ENCODE measurements at places on chromosomes 11 and 22. TPM values are rescaled to one million over a fixed set of nuclear protein-coding genes. Genes with fewer than 3 reads are reported as not detected.
A peak's percentile ranks its signal among the peaks of the same experiment; 100 is the strongest.

DNA sequence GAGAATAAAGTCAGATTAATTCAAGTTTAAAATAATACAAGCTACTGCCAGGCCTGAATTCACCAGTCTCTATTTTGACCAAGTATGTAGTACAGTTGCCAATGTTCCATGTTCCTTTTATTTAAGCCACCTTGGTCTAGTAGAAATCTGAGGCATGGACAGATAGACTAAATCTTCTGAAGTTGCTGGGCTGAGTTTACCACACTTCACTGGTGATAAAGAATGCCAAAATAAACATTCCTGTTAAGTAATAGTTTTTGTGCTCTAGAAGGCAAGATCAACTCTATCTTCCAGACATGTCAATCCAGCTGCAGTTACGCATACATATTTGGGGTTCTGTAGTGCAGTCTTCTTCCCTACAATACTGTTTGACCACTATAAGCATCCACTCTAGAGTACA, 83.9 kb upstream of the C11orf87 start:
- no peak overlapping the region for H3K4me3 ChIP-seq
- no peaks in the 10 kb centered on the region for H3K4me1 ChIP-seq
- no peaks in the 10 kb centered on the region for H3K36me3 ChIP-seq
- H3K27me3 ChIP-seq: no peaks in the 10 kb centered on the region
- H3K27ac ChIP-seq: no peak overlapping the region

DNA sequence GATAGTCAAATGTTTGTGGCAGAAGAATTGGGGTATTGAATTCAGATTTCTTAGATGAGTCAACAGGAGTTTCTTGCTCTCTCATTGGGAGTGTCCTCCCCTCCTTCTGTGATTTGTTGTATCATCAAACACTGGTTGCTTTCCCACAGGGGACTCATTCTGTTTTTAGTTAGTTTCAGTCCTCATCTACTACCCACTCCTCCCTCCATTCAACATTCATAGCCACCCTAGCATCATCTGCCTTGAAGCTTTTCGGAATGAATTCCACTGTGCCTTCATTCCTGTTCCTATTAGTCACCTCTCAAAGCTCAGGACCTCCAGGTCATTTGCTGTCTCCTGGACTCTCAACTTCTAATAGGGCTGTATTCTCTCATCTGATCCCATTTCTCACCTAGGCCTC, 31.5 kb upstream of the RAB38 start:
- H3K4me1 ChIP-seq: no peaks in the 10 kb centered on the region
- no peak for DNase-seq
- H3K27me3 ChIP-seq: no peaks in the 10 kb centered on the region
- no peaks in the 10 kb centered on the region for H3K36me3 ChIP-seq
- H3K4me3 ChIP-seq: no peak overlapping the region

- H3K27me3 ChIP-seq: no peaks in the 10 kb centered on the region
- DNase-seq: no peak
- H3K4me1 ChIP-seq: peaks cover 13% of the 10 kb centered on the region
- no peaks in the 10 kb centered on the region for H3K36me3 ChIP-seq
Measured at GRCh38 chr11:65366340-65366773, 11.8 kb downstream of the TIGD3 start.

- no peak overlapping the region for H3K4me3 ChIP-seq
- H3K36me3 ChIP-seq: no peaks in the 10 kb centered on the region
- no peak overlapping the region for H3K27ac ChIP-seq
- no peak for DNase-seq
Measured at GRCh38 chr11:30521297-30522071, 64.7 kb downstream of the MPPED2 start.

DNA sequence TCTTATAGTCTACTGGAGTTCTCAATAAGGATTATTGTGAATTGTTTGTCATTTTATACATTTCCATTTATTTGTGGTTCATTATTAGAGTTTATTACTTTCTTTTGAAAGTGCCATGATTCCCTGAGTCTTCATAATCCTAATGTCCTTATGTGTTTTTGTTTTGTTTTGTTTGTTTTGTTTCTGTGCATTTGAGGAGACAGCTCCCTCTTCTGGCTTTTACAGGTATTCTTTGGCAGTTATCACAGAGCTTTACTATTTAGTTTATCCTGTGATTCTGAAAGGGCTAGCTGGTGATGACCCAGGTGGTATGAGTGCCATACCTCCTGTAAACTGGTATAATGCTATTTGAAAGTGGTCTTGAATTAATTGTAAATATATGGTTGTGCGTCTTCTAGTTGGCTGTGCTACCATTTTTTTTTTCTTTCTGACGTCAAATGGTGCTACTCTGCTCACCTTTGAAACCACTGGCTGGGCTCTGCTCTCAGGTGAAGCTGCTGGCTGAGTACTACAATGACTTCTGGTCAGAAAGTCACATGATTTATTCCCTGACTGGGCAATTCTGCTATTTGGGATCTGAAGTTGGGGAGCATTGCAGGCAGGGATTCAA, 751.2 kb downstream of the JRKL start:
- no peaks in the 10 kb centered on the region for H3K27me3 ChIP-seq
- peak; percentile 0 for DNase-seq

GRCh38 chr22:22759371-22759770, 115.0 kb downstream of the GGTLC2 start:
- no peaks in the 10 kb centered on the region for H3K36me3 ChIP-seq
- DNase-seq: no peak
- no peak overlapping the region for H3K4me3 ChIP-seq
- H3K4me1 ChIP-seq: no peaks in the 10 kb centered on the region

DNA sequence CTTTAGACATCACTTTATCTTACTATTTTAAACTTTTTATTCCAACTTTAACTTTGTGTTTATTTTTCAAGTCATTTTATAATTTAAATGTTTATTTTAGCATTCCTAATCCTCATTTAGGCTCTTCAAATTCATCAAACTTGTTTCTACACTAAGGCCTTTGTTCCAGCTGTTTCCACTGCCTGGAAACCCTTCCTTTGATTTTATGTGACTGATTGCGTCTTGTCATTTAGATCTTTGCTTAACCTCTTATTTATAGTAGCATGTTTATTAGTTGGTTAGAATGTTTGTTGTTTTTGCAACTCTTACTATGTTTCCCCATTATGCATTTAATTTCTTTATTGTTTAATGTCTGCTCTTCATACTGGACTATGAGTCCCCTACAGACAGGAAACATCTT, 132.0 kb downstream of the FAM181B start:
- no peaks in the 10 kb centered on the region for H3K36me3 ChIP-seq
- DNase-seq: no peak
- H3K4me3 ChIP-seq: no peak overlapping the region

DNA sequence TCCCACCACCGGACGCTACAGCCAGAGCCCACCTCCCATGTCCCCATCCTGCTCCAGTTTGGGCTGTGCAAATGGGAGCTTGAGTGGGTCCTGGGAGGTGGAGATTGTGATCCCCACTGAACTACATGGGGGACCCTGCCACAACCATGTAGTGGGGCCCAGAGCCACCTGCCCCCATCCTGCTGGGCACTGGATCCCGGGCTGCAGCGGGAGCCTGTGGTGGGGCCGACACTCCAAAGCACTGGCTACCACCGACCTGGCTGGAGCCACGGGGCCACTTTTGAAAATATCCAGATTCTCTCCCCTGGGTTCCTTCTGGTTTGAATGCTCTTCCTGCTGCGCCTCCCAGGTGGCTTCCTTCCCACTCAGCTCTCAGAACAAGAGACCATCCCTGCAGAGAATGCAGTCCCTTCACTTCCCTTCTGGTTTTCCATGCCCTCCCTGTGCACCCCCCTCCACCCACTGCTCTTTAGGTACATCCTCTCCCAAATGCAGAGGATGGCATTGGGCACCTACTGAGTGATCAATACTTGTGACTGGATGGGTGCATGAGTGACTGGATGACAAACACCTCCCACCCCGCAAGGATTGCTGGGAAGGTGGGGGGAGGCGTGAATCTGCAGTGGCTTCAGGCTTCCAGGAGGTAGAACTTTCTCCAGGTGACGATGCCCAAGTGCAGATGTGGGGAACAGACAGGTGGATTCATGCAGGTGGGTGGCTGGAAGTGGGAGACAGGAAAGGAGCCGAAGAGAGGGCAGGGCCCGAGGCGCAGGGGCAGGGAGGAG, 846 bp upstream of the UNC93B1 start:
- H3K36me3 ChIP-seq: peaks cover 7% of the 10 kb centered on the region
- DNase-seq: no peak
- no peaks in the 10 kb centered on the region for H3K27me3 ChIP-seq
- peak overlapping the region; percentile 49 for H3K4me3 ChIP-seq
- peaks cover 21% of the 10 kb centered on the region for H3K4me1 ChIP-seq

DNA sequence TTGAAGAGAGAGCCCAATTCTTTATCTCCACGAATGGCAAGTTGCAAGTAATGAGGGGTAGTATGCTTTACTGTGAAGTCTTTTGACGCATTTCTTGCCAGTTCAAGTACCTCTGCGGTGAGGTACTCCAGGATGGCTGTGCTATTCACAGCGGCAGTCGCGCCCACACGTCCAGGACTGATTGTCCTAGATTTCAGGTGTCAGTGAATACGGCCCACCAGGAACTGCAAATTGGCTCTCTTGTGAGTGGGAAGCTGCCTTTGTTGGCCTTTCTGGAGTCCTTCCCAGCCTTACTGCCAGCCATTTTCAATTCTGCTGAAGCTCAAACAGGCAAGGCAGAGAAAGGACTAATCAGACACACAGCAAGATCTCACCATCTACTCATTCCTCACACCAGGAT, 8.5 kb downstream of the PPFIA1 start:
- DNase-seq: no peak
- H3K36me3 ChIP-seq: peaks cover 86% of the 10 kb centered on the region
- no peak overlapping the region for H3K27ac ChIP-seq
- H3K4me1 ChIP-seq: no peaks in the 10 kb centered on the region
- no peak overlapping the region for H3K4me3 ChIP-seq

DNA sequence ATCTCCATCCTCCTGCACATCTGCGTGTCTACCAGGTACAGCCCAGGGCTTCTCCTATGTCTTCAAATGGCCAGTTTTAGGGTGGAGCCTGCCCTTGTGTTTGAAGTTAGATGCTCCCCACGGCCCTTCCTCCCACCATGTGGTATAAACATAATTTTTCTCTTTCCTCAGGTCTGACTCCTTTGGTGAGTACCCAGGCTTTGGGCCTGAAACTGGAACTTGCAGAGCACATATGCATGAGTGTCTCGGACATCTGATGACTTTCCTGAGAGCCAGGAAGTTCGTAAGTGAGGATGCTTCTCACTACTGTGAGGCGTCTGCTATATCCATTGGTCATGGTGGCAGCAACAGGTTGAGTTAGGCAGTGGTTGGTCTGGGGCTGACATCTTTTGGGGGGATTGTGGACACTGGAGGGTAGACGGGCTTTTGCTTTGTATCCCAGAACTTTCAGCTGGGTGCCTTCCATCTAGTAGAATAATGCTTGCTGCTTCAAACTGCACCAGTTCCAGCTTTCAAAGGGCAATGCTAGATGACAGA, 16.2 kb downstream of the CSRP3 start:
- H3K4me3 ChIP-seq: no peak overlapping the region
- no peak for DNase-seq
- H3K36me3 ChIP-seq: no peaks in the 10 kb centered on the region
- H3K27ac ChIP-seq: no peak overlapping the region
- no peaks in the 10 kb centered on the region for H3K4me1 ChIP-seq

DNA sequence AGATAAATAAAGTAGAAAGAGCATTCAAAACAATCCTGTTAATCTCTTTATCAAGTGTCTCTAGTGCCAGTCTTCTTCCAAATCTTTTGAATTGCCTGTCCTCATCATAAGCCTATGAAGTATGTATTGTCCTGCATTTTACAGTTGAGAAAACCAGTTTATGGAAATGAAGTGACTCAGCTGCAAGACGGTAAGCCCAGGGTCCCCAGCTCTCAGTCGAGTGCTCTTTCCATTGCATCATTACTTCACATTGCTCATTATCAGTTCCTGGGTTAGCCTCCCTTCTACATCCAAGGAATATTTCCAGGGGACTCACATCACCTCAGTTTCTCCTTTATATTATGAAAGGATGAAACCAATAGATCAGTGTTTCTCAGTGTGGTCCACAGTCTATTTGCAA, 9.1 kb upstream of the P4HA3 start:
- no peak overlapping the region for H3K27ac ChIP-seq
- peaks cover 12% of the 10 kb centered on the region for H3K4me1 ChIP-seq
- no peaks in the 10 kb centered on the region for H3K27me3 ChIP-seq

DNA sequence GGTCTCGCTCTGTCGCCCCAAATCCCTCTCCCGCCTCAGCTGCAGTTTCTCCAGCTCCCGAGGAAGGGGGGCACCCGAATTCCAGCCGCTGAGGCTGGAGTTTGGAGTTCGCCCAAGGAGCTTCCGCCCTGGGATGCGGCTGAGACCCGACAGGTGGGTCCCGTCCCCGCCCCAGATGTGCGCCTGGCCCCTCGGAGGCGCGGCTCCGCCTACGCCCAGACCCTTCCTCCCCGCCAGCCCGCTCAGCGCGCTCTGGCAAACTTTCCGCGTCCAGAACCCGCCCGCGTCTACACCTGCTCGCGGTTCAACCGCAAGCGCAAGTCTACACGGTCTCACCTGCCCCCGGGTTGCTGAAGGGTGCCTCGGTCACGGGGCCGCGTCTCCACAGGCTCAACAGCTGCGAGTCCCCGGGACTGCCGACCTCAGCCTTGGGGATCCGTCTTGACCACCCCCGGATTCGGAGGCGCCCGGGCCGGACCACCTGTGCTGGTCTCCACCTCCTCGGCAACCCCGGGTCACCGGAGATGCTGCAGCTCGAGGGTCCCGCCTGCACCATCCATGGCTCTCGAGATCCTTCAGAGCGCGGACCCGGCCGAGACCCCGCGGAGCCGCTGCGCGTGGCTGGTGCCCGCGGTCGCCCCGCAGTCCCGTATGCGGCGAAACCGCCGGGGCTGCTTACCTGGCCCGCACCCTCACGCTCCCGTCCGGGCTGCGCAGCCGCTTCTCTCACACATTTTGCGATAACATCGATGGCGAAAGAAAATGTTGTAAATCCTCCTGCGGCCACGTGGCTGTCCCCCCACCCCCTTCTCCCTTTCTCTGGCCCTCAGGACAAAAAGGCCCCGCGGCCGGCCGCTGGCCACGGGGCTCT, 63.6 kb downstream of the NFAM1 start:
- peaks cover 44% of the 10 kb centered on the region for H3K27me3 ChIP-seq
- no peaks in the 10 kb centered on the region for H3K36me3 ChIP-seq
- H3K4me3 ChIP-seq: peak overlapping the region; percentile 39
- H3K27ac ChIP-seq: no peak overlapping the region
- H3K4me1 ChIP-seq: peaks cover 12% of the 10 kb centered on the region
- DNase-seq: no peak

DNA sequence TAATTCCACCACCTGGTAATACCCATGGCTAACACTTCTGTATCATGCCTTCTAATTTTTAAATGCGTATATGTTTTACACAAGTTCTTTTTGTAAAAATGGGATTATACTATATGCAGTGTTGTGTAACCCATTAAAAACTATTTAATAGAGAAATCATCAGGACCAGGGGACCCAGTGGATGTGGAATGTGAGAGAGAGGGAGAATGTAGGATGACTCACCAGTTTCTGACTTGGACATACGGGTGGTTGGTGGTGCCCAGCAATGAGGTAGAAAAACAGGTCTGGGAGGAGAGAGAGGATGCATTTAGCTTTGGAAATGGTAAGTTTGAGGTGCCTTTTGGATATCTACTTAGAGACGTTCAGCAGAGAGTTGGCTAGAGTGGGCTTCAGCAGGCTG, 112.0 kb upstream of the TBCEL start:
- H3K36me3 ChIP-seq: no peaks in the 10 kb centered on the region
- no peak overlapping the region for H3K27ac ChIP-seq
- no peak overlapping the region for H3K4me3 ChIP-seq

- DNase-seq: no peak
- H3K4me3 ChIP-seq: no peak overlapping the region
- no peak overlapping the region for H3K27ac ChIP-seq
- no peaks in the 10 kb centered on the region for H3K36me3 ChIP-seq
Measured at GRCh38 chr11:61567286-61568061, 13.4 kb downstream of the SYT7 start.

Gene DGAT2
- total RNA-seq: not detected

Gene ART1
- not detected for total RNA-seq

Gene HEPN1
- not detected for total RNA-seq

Gene PHLDB1
- total RNA-seq: 38.9 TPM
